ENCODE measurements at places on chromosomes 11 and 22.

DNA sequence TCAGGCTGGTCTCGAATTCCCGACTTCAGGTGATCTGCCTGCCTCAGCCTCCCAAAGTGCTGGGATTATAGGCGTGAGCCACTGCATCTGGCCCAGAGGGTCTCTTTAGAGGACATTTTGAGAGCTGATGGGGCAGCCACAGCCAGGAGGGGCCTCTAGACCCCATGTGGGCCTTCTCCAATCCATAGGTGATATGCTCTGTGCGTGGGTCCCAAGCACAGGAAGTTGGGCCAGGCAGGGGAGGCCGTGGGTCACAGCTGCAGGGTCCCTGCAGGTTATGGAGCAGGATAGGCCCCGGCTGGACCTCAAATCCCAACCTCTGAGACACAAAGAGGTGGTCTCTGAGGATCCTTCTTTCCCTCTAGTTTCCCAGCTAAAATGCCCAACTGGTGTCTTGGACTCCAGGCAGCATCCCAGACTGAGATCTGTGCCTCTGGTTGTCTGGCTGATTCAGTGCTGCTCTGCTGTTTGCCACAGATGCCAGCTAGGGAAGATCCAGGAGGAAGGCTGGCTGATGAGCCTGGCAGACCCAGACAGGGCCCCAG lies 1.5 kb downstream of the LRRC75B start:
- no peak for DNase-seq

GRCh38 chr22:39592081-39593065 lies 21.8 kb downstream of the CACNA1I start:
- no peak for DNase-seq

GRCh38 chr22:42304324-42304790 lies 33.9 kb upstream of the TCF20 start:
- no peak for DNase-seq

- no peak for DNase-seq
These were observed 825 bp downstream of the PTPMT1 start for GRCh38 chr11:47566149-47566698.

DNA sequence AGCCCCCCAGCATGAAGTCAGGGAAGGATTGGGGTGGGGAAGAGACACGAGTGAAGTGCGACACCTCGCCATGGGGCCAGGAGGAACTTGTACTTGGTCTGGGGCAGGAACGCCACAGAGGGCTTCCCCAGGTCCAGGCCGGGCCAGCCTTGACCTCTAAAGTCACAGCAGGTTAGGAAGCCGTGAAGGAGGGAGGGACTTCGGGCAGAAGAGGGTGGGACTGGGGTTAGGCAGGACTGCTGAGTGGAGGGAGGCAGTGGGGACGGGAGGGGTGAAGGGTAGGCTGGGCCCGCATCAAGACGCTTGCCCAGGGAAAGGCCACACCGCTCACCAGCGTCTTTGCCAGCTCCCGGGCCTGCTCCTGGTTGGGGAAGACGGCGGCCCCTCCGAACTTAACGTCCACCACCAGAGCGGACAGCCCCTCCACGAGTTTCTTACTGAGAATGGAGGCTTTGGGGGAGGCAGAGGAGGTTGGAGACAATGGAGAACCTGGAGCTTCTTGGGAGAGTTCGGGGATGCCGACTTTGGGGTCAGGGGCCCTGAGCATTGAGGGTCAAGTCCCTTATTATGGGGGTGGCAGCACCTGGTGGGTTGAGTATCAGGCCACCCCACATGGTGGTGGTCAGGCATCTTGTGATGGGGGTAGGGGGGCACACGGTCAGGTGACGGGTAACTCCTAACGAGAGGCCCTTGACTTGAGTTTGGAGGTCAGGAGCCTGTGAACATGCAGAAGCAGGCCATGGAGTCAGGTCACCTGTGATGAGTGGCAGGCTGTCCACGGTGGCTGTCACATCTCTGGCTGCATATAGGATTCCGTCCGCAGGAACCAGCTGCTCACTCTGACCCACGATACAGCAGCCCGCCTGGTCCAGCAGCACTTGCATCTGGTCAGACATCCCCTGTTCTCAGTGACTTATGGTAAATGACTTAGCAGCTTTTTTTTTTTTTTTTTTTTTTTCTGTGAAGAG lies 1.7 kb upstream of the SCO2 start:
- no peak for DNase-seq

- DNase-seq: no peak
These were observed 418.2 kb downstream of the METTL15 start for GRCh38 chr11:28526406-28526751.

- DNase-seq: no peak
These were observed 1350.2 kb upstream of the RAG2 start for GRCh38 chr11:37948258-37948657.

DNA sequence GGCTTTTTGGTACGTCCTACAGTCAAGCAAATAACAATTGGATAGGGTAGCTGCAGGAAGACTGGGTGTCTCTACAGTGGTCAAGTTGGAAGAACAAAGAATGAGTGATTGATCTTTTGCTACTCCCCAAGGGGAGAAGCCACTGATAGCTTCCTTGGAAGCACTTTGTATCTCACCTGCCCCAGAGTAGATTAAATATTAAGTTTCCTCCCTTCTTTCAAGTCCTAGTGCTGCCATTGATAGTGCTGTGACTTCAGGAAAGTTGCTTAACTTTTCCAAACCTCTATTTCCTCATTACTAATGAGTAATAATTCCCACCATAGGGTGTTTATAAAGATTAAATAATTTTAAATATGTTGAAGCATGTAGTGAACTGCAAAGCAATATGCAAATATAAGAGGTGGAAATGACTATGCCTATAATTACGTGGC lies 35.6 kb upstream of the EHF start:
- no peak for DNase-seq

- DNase-seq: peak; percentile 91
These were observed 2.4 kb downstream of the UCP2 start for GRCh38 chr11:73980001-73980961.

DNA sequence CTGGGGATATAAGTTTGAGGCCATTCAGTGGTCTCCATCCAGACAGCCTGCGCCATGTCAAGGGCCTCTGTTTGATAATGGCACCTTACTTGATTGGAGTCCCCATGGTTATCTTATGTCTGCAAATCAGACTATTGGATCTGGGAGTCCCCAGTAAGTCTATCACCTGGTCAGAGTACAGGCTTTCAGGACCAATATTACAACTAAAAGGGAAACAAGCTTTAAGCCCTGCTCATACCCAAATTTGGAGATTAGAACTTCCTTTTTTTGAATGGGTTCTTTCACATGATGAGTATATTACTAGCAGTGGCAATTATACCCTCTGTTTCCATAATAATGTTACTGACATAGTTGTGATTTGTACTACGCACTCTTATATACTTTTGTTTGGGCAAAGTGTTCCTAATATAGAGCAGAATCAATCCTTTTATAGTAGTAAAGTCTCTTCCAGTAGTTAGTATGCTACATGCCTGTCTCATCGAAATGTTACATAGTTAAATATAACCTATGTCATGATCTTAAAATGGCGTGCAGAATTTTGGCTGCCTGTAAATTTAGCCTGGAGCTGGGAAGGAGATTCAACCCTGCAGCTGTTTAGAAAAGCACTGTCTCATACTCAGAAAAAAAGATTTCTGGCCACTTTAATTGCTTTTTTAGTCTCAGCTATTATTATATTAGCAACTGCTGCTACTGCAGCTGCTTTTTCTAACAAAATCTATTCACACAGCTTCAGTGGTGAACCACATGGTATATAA lies 4.9 kb downstream of the MS4A15 start:
- peak; percentile 49 for DNase-seq

DNA sequence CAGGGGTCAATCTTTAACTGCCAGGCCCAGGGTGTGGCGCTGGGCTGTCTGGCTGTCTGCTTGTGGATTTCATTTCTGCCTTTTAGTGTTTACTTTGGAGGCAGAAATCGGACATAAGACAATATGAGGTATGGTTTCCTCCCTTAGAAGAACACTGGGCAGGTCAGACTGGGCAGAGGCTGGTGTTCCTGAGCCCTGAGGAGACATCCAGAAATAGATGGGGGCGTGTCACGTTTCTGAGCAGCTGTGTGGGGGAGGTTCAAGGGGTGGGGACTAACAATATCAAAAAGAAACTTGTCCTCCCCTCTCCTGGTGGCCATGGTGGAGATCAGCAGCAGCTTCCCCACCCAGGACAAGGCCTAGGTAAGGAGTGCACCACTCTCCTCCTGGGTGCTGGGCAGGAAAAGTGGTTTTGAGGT lies at the start of gene ART1:
TSS of gene ART1 (plus strand) at position 312 of the 419 bp plus-strand sequence. CDS start 14,086 bp downstream, outside the sequence.
- DNase-seq: no peak
